ENCODE measurements at places on chromosomes 7 and 10.

GRCh38 chr10:77325233-77325537 lies 312.4 kb downstream of the KCNMA1 start:
- DNase-seq = no peak

DNA sequence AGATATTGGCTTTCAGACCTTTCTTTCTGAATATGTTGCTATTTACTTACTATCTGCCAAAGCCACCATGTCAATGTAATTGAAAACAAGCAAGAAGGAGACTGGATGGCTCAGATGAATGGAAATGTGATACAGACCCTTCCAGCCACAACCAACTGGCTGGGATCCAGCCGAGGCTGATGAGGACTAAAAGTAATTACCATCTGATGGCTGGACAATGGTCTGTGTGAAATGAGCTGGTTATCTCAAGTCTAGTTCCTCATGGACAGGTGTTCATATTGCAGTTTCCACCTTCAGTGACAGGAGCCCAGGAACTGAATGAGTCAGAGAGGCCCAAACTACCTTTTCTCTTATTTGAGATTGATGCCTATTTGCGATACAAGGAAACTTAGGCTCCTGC lies 267.5 kb downstream of the GATA3 start:
- no peak for DNase-seq

- DNase-seq = no peak
These were observed 7.3 kb downstream of the SMARCD3 start for GRCh38 chr7:151240942-151241754.

- DNase-seq = no peak
These were observed 153.8 kb downstream of the PLPP4 start for GRCh38 chr10:120610791-120611190.

GRCh38 chr10:103493916-103494877 lies 692 bp downstream of the NEURL1 start:
- DNase-seq = no peak

DNA sequence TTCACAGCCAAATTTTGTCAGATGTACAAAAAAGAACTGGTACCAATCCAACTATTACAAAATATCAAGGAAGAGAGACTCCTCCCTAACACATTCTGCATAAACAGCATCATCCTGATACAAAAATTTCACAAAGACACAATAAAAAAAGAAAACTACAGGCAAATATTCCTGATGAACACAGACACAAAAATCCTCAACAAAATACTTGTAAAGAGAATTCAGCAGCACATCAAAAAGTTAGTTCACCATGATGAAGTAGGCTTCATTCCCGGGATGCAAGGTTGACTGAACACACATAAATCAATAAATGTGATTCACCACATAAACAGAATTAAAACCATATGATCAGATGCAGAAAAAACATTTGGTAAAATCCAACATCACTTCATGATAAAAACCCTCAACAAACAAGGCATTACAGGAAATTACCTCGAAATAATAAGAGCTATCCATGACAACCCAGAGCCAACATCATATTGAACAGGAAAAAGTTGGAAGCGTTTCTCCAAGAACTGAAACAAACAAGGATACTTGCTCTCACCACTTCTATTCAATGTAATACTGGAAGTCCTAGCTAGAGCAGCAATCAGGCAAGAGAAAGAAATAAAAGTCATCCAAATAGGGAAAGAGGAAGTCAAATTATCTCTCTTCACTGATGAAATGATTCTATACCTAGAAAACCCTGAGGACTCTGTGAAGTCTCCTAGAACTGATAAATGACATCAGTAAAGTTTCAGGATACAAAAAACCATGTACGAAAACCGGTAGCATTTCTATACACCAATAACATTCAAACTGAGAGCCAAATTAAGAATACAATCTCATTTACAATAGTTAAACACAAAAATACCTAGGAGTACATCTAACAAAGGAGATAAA lies 223.1 kb downstream of the REEP3 start:
- DNase-seq = no peak

DNA sequence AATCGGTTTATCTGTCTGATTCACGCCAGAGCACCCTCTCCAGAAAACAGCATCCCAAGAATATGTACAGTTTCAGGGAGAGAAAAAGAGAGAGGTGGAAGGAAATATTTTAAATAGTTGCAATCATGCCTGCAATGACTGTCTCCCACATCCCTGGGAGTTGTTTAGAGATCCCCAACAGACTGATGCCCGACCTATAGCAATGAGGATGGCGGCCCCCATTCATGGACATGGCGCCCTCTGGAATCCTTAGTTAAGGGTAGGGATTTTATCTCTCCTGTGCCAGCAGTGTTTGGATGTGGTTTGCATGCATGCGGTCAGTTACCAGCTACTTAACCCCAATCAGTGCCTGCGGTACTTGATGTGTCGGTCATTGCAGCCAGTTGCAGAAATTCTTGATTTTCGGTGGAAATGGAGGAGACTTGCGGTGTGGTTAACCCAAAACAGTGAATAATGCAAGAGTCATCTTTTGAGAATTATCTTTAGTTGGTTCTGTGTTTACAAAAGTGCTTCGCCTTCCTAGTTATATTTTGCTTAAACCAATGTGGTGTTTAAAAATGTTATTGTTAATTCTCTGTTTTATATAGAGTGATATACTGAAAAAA lies 186.0 kb upstream of the TCF7L2 start:
- DNase-seq = no peak

GRCh38 chr10:88236121-88236743 lies 346.9 kb downstream of the RNLS start:
- DNase-seq = no peak

DNA sequence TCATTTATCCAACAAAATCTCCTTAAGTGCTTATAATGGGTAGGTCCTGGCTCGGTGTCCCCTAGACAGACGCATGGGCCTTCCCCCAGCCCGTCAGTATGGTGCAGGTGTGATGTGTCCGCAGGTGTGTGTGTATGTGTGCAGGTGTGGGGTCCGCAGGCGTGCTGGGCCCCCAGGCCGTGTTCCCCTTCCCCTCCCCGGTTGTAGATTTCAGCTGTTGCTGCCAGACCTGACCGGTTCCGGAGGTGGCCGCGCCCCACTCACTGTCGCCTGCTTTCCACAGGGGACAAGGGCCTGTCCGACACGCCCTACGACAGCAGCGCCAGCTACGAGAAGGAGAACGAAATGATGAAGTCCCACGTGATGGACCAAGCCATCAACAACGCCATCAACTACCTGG lies 50.5 kb downstream of the FIGNL1 start:
- DNase-seq = no peak
